Hepatocyte (in vitro differentiated cells): ENCODE measurements at places on chromosomes 3 and 15. TPM values are rescaled to one million over a fixed set of nuclear protein-coding genes. Genes with fewer than 3 reads are reported as not detected.

DNA sequence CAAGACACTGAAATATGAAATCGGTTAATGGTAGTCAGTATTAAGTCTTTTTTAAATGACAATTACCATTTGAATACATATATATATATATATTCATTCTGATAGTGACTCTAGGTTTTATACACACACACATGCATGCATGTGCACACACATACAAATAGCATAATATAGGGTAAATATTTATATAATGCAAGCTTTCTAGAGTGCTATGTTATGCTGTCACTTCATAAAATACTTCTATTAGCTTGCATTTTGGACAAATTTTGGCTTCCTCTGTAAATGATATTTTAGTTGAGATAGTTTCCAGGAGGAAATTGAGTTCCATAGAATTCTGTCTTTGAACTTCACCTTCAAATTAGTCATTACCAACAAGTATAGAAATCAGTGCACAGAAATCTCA, 89.9 kb upstream of the EPHA3 start:
- no peak for DNase-seq

GRCh38 chr3:160003520-160004128, 15.0 kb downstream of the IL12A start:
- peak; percentile 64 for DNase-seq

- DNase-seq = no peak
Observed at GRCh38 chr3:184687363-184688015, 24.4 kb downstream of the MAGEF1 start.

DNA sequence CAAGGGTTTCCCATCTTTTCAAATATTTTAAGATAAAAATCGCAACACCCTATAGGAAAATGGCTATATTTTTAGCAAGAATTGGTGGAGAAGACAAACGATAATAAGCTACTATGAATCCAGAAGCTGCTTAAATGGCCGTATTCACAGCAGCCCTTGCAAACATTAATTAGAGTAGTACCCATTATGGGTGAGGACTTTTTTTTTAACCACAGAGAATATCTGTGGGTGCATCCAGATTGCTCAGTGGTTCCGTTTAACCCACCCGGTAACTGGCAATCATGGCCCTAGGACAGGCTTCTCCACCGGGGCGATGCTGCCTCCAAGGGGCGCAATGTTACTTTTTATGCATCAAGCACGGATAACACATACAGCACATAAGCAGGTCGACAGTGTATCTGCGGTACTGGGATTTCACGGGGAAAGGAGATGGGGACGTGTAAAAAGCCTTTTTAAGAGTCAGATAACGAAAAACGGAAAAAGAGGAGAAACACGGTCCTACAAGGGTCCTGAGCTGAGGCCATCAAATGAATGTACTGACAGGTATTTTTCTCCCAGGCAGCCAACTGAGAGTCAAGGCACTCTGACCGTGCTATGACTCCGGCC, 968 bp upstream of the TMEM266 start:
- peak; percentile 43 for DNase-seq

DNA sequence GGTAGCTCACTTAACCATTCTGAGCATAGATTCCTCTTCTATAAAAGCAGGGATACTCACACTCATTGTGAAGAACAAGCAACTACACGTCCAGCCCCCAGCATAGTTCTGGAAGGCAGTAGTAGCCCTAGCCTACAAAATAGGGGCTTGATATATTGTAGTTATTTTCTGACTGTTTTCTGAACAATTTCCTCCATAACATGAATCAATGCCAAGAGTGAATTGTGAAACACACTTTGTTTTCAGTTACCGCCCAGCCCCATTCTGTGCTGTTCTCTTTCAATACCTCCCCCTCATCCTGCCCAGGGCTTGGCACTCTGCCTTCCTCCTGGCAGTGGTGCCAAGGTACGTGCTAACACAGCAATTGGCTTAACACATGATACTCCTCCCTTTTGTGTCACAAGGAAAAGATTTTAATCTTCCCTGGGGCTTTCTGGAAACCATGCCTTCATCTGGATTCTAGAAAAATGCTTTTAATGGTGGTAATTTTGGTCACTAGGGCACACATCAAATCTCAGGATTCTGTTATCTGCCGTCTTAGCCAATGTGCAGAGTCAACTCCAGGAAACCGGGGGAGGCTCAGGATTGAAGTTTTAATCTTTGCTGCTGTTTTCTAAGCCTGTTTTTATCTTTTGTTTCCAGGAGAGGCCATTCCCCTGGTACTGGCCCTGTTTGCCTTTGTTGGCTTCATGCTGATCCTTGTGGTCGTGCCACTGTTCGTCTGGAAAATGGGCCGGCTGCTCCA, 37.2 kb downstream of the IL20RB start:
- DNase-seq = no peak

GRCh38 chr15:100200287-100200880, 141.4 kb downstream of the ADAMTS17 start:
- DNase-seq = no peak

DNA sequence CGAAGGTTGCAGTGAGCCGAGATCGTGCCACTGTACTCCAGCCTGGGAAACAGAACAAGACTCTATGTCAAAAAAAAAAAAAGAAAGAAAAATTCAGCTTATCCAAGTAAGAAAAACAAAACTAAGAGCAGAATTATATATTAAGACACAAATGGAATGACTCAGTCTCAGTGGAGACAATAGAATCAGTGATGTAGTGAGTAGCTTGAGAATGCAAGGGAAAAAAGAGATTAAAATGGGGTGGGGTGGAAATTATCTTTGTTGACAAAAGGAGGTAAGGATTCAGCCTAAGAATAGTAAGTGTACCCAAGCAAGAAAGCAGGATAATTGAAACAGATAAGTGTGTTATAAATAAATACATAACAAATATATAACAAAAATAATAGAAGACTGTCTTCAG, 70.7 kb downstream of the BLM start:
- DNase-seq = no peak

- DNase-seq = peak; percentile 35
Observed at GRCh38 chr15:66236806-66237375, 16.7 kb downstream of the MEGF11 start.

GRCh38 chr3:86984271-86984670, 6.7 kb downstream of the VGLL3 start:
- DNase-seq = no peak

GRCh38 chr3:158920371-158920770, 118.5 kb downstream of the MFSD1 start:
- no peak for DNase-seq

DNA sequence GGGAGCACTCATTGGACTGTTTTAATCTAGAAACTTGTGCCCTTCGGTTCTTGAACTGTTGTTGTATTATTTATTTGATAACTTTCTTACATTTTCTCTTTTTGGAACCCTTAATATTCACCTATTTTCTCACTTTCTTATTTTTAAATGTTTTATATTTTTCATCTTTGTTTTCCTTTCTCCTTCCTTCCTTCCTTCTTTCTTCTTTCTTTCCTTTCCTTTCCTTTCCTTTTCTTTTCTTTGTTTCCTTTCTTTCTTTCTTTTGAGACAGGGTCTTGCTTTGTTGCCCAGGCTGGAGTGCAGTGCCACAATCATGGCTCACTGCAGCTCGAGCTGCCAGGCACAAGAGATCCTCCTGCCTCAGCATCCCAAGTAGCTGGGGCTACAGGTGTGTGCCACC, 108.5 kb downstream of the TBC1D2B start:
- DNase-seq = no peak

GRCh38 chr3:193929921-193930646, 205.9 kb upstream of the HES1 start:
- no peak for DNase-seq

DNA sequence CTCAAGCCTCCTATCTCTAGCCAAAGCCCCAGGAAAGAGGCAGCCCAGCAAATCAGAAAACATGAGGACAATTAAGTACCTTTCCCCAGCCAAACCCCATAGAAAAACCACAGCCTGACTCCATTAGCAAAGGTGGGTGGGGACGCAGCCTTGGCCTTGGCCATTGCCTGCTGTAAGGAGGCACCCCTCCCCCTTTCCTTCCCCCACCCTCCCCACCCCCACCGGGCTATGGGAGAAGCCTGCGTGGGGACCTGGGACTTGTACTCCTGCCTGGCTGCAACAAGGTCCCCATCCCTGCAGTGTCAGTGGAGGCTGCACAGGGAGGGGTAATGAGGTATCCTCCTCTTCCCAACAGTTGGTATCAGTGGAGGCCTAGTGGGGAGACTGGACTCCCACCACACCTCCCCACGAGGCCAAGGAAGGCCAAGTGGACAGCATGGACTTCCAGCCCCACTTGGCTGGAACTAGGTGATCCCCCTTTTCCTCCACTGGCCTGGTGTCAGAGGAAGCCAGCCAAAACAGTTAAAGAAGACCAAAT, 20.5 kb downstream of the PRR23E start:
- no peak for DNase-seq

DNA sequence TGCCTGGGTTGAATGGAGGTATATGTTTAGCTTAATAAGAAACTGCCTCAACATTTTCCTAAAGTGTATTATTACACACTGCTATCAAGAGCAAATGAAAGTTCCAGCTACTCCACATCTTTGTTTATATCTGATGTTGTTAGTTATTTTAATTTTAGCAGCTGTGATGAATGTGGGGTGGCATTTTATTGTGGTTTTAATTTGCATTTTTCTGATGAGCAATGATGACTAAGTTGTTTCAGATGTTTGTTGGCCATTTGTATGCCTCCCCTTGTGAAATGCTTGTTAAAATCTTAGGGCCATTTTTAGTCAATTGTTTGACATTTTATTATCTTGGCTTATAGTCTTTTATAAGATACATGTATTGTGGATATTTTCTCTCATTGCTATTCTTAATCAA, 260.4 kb upstream of the SLCO3A1 start:
- no peak for DNase-seq

SLC51B gene
- total RNA-seq = 6.5 and 8.8 TPM in 2 replicates

GPR176 gene
- total RNA-seq = 5.3 and 7.0 TPM in 2 replicates

SKOR1 gene
- 0.12 and 0.23 TPM in 2 replicates for total RNA-seq

KPNA1 gene
- total RNA-seq = 38.3 and 44.0 TPM in 2 replicates

MEGF11 gene
- 0.07 and 0.12 TPM in 2 replicates for total RNA-seq

AP3B2 gene
- total RNA-seq = 2.3 and 4.5 TPM in 2 replicates
